RKO (cell line): ENCODE measurements at places on chromosomes 16 and 17.

DNA sequence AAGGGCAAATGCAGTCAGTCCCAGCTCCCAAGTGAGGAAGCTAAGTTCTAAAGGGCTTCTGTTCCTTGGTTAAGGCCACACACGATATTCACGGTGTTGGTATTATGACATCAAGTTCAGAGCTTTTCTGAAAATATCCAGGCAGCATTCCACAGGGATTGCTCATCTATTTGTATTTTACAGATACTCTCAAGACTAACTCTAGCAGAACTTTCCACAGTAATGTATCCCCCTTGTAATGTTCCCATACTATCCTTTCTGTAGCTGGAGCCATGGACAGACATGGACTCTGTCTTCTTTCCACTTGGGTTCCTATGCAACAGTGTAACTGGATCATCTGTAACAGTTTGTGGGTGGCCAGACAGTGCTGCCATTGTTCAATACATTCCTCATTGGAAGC is 13.5 kb downstream of the SDR42E1 start:
- DNase-seq: peak; percentile 12

GRCh38 chr17:66494023-66494803 is 191.8 kb downstream of the PRKCA start:
- DNase-seq: peak; percentile 77

- DNase-seq: no peak
These were observed 40.6 kb upstream of the XYLT1 start for GRCh38 chr16:17511340-17511739.

GRCh38 chr16:9136596-9136995 is 45.2 kb downstream of the HAPSTR1 start:
- DNase-seq: no peak

DNA sequence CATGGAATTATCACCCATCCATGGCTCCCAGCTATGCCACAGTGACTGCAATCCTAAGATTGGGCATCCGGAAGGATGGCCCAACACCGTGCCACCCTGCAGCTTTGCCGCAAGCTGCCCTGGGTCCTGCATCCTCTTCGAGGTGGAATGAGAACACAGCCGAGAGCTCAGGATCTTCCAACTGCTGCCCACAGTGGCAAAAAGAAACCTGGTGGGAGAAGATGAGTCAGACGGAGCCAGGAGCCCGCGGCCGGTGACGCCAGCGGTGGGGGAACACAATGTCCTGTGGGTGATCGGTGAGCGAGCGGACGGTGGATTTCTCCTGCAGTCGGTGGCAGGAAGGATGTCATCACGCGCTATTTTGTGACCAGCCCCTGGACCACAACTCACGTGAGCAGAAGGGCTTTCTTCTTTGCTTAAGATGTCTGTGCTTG is 20.1 kb downstream of the CD7 start:
- DNase-seq: peak; percentile 91

DNA sequence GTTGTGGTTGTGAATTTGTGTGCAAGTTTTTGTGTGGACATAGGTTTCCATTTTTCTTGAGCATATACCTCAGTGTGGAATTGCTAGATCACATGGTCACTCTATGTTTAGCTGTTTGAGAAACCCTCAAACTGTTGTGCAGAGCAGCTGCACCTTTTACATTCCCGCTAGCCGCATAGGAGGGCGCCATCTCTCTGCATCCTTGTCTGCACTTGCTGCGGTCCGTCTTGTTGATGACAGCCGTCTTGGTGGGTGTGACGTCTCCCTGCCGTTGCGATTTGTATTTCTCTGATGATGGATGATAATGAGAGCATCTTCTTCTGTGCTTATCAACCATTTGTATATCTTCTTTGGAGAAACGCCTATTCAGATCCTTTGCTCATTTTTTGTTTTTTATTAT is 25.1 kb upstream of the IL17C start:
- DNase-seq: no peak

DNA sequence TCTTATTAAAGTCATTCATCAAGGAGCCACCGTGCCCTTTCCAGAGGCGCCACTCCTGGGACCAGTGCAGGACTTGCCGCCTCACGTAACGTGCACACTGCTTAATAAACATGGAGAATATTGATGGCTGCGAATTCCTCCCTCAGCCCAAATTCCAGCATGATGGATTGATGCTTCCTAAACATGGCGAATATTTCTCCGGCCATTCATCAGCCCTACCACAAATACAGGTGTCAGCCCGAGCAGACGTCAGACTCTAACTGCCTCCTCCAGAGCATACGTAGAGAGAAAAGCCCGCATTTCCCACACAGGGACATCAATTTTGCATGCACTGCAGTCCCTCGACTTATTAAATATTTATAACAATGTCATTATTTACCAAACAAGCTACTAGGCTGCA is 97.0 kb downstream of the USP31 start:
- DNase-seq: no peak

GRCh38 chr17:65553646-65554552 is 7.5 kb downstream of the AXIN2 start:
- no peak for DNase-seq

DNA sequence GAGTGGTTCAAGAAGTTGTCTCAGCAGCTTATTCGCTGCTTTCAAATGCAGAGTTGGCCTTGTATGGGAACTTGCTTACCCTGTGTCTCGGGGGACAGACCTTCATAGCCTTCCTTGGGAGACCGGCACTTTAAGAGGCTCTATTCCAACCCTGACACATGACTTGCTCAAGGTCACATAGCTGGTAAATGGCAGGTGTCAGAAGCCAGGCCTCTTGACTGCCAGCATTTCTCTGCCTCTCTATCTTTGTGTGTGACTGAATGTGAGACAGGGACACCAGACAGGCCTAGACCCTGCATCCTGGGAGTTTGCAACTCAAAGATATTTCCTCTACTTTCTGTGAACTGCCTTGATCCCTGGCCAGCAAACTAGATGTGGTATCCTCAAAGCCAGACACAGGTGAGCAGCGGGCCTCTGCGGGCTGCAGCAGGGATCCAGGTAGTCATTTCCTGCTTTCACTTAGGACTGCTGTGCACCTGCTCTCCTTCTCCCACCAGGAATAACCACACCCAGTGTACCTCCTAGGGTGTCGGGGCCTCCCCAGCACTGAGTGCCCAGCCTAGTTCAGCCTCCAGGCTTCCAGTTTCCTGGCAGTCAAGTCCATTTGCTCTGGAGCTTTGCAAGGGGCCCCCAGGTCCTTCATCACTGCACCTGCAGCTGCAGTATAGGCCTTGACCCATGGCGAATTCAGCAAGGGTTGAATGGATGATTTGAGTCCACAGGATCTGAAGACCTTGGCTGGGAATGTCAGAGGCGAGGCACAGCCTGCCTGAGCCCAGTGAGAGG is 116.6 kb upstream of the TNRC6C start:
- DNase-seq: no peak

DNA sequence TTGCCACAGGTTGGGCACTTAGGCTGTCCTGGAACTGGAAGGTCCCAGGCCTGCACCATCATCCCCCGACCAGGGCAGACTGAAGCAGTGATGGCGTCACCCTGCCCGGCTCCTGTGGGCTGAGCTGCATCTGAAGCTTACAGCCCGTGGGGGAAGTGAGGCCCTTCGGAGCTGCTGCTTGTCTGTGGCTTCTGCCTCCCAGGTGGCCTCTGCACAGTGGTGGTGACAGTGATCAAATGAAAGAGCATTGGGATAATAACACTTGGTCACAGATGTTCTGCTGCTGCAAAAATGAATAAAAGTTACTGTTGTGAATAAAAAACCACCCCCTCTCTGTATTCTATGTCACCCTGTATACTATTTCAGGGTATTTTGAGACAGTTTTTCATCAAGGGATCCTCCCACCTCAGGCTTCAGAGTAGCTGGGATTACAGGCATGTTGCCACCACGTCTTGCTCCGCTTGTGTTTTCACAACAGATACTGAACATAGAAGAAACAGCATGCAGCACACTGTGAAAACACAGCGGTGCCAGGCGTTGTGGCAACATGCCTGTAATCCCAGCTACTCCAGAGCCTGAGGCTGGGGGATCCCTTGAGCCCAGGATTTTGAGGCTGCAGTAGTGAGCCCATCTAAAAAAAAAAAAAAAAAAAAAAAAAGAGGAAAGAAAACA is 165.0 kb downstream of the LGALS9B start:
- no peak for DNase-seq

GRCh38 chr16:23624092-23624491 is 17.0 kb downstream of the PALB2 start:
- no peak for DNase-seq

GRCh38 chr17:42249681-42250446 is 26.3 kb downstream of the STAT5B start:
- DNase-seq: no peak

DNA sequence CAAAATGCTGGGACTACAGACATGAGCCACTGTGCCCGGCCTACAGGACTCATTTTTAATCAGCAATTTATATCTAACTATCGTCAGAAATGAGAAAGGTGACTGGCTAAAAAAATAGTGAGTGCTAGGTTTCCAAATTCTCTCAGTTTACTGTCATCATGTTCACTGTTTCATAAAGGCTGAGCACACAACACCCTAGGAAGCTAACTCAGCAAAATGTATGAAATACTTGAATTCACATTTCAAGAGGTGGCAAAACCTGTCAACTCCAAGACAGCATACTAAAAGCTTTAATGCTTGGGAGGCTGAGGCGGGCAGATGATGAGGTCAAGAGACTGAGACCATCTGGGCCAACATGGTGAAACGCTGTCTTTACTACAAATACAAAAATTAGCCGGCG is 16.7 kb downstream of the WDR45B start:
- DNase-seq: no peak

DNA sequence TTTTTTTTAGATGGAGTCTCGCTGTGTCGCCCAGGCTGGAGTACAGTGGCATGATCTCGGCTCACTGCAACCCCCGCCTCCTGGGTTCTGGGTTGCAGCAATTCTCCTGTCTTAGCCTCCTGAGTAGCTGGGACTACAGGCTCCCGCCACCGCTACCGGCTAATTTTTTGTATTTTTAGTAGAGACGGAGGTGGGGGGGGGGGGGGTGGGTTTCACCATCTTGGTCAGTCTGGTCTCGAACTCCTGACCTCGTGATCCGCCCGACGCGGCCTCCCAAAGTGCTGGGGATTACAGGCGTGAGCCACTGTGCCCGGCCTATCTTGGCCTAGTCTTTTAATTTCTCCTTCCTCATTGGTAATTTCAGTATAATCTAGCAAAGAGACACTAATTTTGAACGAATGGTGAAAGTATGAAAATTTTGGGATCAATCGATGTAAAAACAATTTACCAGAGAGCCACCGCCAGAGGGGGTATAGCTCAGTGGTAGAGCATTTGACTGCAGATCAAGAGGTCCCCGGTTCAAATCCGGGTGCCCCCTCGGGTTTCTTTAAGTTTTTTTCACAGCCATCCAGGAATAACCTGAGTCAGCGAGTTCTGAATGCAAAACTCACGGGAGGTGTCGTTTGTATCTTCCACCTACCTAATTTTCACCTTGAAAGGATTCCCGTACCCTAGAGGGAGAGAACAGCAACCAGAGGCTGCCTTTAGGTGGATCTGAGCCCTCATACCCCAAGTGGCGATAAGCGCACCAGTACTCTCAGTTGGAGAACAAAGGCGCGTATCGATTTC is 2.5 kb upstream of the LASP1 start:
- DNase-seq: peak; percentile 81

DNA sequence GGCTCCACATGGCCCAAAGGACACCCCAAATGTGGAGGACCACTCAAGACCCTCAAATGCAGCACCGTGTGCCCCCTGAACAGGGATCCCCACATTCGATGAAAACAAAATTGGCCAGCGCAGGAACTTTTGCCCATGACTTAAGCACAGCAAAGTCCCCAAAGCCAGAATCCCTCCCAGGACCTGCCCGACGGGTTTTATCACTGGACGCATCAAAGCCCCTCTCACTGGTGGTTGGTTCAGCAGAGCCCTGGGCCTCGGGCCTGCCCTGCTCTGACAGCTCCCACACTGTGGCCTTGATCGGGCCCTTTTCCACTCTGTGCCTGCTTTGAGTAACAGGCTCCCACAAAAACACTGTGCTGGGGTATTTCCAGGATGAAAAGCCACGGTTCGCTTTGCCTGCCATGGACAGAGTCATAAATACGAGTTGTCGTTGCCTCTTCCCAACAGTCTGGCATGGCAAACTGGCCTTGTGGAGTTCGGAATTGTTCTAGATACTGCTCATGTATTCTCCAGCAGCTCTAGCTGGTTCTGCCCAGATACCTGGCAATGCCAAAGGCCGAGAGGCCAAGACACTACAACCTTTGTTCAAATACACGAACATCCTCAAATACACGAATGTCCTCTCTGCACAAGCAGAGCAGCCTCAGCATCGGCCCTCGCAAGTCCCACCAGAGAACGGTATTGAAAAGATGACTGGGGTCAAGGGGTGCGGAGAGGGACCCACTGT is 46.4 kb downstream of the TBC1D16 start:
- DNase-seq: no peak

DNA sequence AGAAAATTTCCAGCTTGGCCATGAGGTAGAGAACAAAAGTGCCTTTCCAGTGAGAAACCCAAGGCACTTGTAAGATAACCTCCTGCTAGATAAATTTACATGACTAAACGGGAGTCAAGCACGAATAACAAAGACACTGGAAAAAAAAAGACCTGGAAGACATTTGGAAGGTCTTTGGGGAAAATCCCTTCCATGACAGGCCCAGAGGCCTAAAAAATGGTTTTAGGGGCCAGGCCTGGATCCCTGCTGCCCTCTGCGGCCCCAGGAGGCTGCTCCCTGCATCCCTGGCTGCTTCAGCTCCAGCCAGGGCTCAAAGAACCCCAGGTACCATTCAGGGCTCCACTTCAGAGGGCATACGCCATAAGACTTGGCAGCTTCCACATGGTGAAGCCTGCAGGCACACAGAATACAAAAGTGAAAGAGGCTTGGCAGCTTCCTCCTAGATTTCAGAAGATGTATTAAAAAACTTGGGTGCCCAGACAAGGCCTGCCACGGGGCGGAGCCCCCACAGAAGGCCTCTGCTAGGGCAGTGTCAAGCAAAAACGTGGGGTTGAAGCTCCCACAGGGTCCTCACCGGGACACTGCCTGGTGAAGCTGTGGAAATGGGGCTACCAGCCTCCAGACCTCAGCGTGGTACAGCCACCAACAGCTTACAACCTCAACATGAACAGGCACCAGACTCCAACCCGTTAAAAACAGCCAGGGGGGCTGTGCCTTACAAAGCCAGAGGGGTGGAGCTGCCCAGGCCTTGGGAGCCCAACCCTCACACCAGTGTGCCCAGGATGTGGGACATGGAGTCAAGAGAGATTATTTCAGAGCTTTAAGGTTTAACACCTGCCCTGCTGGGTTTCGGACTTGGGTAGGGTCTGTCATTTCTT is 77.1 kb downstream of the SDK2 start:
- no peak for DNase-seq

GRCh38 chr17:31579265-31579664 is 187.8 kb downstream of the RAB11FIP4 start:
- no peak for DNase-seq
